ENCODE measurements at places on chromosomes 4 and X.

DNA sequence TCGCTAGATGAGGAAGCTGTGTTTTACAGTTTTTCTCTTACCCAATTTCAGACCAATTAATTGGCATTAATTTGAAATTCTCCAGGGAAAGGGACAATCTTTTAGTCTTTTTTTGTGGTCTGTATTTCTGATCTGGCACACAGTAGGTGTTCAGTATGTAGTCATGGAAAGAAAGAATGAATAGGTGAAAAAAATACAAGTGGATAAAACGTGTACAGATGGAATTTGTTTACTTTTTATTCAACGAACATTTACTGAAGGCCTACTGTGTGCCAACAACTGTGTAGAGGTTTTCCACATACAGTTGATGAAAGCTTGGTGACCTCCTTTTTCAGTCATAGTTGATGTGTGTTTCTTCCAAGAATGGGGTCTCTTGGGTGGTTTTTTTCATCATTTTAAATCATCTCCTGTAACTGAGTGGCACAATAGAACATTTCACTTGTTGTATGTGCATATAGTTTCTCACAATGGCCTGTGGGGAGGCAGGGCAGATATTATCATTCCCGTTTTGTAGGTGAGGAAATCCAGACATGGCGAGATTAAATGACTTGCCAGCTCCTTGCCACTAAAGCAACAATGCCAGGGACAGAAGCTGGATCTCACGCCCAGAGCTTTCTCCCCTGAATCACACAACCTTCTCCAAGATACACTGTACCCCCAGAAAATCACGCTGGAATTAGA lies 102.4 kb downstream of the CEP135 start:
- no peak for DNase-seq

DNA sequence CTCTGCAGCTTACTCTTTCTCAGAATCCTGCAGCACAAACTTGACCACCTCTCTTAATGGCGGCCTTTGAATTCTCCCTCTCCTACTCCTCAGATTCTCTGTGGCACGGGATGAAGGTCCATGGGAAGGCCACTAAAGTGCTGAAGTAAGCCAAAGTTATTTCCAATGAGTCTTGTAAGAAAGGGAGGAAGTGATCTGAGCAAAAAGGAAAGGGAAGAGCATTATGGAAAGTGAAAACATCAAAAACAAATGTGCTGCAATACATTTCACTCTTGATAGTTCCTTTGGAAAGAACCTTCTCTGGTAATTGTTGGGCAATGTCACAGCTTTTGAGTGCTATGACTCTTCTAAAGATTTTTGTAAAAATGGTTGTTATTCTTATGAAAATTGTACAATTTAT lies 54.3 kb upstream of the CAMK2D start:
- no peak for DNase-seq

- no peak for DNase-seq
Observed at GRCh38 chr4:147078875-147079658, 133.4 kb upstream of the TTC29 start.

- DNase-seq, result no peak
Observed at GRCh38 chrX:124256216-124256615, 76.2 kb upstream of the TEX13D start.

- no peak for DNase-seq
Observed at GRCh38 chrX:405149-405548, 18.4 kb upstream of the PPP2R3B start.

Measured in amniotic stem cell (primary cell).